Central memory CD4-positive, alpha-beta T cell (primary cell): ENCODE measurements at places on chromosomes 5 and 9.

DNA sequence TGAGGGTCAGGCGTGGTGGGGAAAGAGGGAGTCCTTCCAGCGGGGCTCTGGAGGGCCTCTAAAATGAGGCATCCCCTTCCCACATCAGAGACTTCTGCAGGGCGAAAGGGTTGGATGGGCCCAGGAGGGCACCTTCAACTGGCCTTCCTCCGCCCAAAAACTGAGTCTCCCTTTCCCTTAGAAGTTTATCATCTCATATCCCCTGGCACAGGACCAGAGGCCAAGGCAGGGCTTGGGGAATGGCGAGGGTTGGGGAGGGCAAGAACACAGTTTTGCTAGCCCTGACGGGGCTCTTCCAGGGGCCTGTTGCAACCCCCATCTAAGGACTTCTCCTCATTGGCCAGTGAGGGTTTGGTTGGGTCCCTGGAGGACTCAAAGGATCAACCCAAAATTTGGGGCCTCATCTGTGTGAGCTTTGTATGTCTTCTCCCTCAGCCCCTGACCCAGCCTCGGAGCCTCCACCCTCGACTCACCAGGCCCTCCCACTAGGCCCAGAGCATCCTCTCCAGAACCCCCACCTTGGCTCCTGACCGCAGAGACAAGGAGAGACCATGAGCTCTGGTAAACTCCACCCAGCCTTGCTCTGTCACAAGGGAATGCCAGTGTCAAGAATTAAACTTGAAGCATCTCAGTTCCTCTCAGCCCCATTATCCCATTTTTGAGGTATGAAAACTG is 24.1 kb downstream of the AQP7 start:
- DNase-seq: no peak

GRCh38 chr5:9833871-9834270 is 203.7 kb upstream of the TAS2R1 start:
- DNase-seq: no peak

GRCh38 chr5:78734094-78734845 is 85.7 kb upstream of the LHFPL2 start:
- no peak for DNase-seq

GRCh38 chr9:37501957-37502596 is 16.3 kb downstream of the POLR1E start:
- DNase-seq: no peak

DNA sequence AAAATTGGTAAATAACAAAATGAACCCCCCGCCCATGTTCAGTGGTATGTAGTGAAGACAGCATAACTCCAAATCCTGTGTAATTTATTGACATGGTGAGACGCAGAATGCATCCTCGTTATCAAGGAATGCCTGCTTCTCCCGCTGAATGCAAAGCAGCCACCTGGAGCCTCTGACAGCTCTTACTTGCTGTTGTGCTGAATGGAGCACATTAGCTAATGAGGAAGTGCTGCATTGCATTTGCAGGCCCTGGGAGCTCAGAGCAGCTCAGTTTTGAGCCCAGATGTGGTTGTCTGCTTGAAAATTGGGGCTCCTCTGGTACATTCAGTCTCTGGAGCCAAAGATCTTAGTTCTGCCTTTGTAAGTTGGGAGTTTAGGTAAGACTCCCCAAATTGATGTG is 28.9 kb downstream of the PLAC8L1 start:
- DNase-seq: no peak

- DNase-seq: no peak
Measured at GRCh38 chr5:133589286-133589685, 23.1 kb downstream of the FSTL4 start.

DNA sequence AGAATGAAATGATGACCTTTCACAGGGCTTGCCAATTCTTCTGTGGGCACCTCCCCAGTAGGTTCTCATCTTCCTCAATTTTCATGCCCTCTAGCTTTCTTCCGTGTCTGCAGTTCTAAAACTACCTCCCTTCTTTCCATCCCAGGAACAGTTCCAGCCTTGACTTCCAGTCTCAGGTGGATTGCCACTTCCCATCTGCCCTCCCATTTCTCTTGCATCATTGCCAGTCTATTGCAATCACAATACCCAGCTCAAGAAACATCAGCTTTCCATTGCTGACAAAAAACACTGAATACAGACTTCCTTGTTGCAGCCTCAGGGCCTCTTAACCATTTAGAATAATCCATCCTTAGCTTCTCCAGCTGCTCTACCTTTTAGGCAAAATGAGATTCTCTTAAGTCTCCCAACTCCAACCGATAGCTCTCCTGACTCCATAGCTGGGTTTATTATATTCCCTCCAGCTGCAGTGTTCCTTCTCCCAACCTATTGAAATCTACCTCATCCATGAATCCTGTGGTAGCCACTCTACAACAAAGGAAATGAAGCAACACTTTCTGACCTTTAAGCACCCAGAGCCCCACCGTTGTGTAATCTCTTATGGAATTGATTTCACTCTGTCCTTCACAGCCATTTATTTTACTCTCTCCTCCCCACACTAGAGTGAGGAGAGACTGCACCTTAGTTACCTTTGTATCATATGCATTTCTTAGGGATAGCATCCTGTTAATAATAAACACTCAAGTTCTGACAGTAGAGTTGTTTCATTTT is 75.6 kb upstream of the PCA3 start:
- DNase-seq: no peak

DNA sequence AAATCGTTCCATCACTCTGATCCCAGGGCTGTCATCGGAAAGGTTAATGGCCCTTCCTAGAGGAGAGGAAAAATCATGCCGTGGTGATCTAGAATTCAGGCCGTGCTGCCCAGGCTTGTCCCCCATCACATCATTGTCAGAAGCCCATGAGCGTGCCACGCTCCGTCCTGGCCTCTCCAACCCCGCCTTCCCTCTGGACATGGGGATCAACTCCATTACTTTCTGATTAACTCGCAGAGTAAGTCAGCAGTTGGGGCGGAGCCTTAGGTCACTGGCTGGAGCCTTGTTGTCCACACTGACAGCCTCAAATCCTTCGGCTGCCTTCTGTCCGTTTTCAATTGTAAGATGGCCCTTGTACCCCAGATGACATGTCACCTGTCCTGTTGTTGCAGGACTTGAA is 75.0 kb downstream of the MVB12B start:
- no peak for DNase-seq

DNA sequence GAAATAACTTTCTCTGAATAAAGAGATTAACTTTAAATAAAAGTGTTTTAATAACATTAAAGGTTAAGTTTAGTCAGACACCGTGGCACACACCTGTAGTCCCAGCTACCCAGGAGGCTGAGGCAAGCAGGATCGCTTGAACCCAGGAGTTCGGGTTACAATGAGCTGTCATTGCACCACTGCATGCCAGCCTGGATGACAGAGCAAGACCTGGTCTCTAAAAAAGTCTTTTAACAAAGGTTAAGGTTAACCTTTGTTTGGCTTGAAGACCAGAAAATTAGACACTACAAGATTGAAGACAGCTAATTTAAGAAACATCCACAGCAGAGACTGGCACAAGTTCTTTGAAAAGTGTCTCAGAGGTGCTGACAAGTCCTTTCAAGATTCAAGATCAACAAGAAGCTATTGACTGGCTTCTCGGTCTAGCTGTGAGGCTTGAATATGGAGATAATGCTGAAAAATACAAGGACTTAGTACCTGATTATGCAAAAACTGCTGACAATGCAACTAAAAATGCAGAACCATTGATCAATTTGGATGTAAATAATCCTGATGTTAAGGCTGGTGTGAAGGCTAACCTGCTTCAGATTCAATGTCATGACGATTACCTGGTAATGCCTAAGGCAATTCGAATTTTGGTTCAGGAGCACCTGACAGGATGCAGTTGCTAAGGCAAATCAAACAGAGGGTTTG is 48.8 kb downstream of the FAM81B start:
- no peak for DNase-seq

DNA sequence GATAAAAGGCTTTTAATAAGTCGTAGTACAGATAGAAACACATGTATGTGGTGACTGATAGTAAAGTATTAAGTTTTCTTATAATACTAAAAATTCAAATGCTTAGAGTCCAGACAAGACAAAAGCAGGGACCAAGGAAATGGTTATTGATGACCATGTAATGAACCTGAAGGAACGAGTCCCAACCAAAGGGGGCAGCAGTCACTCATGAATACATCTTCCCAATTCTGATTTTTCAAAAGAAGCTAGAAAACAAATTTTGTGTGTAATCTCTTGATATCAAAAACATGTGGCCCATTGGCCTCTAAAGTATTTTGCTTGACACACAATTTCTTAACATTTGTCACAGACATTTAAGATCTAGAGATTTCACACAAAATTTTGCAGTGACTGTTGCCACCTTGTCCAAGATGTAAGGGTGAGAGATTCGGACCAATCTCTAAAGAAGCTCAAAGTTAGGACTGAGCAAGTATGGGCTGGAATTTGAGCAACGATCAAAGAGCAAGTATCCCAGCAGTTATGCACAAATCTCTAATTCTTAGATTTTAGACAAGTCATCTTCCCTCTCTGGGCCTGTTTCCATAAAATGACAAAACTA is 66.8 kb downstream of the ARL15 start:
- peak; percentile 14 for DNase-seq

DNA sequence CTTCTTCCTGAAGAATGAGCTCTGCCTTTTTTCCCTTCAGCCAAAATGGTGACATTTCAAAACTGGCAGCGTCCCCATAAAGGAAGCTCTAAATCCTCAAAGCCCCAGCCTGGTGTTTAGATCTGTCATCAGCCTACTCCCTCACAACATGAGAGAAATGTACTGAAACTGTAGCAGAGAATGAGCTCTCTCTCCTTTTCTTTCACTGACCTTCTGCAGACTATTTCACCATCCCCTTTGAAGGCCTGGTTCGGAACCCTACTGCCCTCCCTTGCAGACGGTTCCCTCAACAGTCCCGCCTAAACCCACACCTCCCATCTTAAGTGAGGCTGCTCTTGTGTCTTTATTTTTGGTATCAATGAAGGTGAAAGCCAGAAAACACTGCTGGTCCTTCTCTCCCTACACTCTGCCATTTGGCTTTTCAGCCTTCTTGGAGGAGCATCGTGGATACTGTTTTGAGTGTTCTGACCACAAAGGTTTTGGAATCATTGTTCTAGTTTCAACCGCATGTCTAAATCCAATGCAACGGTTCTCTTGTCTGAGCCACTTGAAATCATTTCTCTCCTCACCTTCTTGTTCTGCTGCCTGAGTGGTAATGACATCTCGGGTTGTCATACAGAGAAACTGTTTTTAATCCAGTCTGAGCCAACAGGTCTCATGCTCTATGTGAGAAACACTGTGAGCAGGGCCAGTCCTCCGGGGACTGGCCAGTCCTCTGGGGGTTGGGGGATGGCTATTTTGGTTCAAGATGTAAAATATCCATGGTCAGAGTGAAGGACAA is 39.0 kb downstream of the ITK start:
- no peak for DNase-seq

- no peak for DNase-seq
Measured at GRCh38 chr9:21970800-21971640, 23.2 kb downstream of the CDKN2A start.

DNA sequence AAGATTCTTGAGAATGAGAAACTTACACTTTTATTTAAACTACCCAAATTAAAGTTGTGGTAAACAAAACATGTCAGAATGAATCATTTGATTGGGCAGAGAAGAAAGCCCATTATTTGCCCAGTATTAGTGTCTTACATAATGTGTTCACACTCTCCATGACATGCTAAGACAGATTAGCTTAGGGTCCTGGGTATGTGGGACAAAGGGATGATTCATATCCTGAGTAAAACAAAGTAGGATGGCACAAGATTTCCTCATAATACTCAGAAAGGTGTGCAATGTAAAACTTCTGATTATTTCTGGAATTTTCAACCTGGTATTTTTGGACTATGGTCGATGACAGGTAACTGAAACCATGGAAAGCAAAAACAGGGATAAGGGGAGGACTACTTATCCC is 183.9 kb upstream of the POU5F2 start:
- no peak for DNase-seq

DNA sequence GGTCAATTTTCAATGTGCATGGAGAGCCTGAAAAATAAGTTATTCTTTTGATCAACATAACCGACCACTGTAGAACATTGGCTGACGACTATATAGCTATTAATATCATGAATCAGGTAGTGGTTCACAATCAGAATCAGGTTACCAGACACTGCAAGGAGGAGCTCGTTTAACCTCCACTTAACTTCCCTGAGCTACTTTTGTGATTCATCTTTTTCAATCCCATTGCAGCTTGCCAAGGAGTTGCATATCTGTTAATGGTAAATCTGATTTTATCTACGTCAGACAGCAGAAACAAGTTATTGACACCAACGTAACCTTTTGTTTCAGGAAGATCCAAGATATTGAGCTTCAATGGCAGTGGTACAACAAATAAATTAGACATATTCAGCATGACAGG is 2263.8 kb upstream of the ACO1 start:
- no peak for DNase-seq

DNA sequence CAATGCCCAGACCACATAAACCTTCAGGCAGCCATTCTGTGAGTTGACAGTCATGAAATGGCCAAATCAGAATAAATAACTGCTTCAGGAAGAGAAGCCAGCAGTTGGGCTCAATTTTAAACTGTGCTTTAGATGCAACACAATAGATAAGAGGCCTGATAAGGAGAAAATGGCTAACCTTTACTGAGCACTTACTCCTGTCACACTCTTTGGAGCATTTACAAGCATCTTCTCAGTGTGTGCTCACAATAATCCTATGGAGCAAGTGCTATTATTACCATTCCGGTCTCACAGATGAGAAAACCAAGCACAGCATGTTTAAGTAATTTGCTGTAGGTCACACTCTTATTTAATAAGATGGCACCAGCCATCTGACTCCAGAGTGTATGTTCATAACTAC is 11.5 kb upstream of the SH3RF2 start:
- DNase-seq: no peak

DNA sequence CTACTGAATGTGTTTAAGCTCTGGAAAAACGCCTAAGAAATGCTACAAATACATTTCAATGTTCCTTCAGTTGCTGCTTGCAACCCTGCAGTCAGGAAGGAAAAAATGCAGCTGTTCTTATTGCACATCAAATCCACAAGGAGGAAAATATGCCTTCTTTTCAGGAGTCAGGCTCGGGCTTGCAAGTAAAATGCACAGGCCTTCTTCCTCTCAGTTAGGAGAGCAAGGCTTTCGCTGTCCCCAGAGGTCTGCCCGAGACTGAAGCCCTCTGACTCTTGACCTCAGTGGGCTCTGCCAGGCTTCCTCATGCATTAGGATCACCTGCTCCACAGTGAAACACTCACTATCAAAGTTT is 899 bp upstream of the SHC3 start:
- DNase-seq: no peak

GRCh38 chr5:174493530-174493929 is 230.9 kb upstream of the MSX2 start:
- DNase-seq: no peak
